Hematopoietic multipotent progenitor cell treated with erythropoietin and hydrocortisone succinate and interleukin-3 and kit ligand, for 6 days (in vitro differentiated cells): ENCODE measurements at places on chromosomes 11 and 22.

DNA sequence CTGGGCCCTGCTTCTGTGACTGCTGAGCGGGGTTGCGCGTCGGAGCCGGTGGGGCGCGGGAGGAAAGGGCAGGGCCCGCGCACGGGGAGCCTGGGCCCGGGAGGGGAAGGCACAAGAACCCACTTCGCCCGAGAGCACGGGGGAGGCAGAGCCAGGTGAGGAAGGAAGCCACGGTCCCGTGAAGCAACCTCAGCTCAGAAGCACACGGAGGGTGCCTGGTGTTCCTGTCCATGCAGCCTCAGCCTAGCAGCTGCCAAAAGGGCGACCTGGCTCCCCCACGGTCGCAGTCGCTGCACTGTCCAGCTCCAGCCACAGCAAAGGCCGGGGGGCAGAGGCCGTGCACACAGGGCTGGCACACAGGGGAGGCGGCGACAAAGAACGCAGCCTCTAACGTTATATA is 9.3 kb upstream of the CDC42BPG start:
- no peak for DNase-seq

DNA sequence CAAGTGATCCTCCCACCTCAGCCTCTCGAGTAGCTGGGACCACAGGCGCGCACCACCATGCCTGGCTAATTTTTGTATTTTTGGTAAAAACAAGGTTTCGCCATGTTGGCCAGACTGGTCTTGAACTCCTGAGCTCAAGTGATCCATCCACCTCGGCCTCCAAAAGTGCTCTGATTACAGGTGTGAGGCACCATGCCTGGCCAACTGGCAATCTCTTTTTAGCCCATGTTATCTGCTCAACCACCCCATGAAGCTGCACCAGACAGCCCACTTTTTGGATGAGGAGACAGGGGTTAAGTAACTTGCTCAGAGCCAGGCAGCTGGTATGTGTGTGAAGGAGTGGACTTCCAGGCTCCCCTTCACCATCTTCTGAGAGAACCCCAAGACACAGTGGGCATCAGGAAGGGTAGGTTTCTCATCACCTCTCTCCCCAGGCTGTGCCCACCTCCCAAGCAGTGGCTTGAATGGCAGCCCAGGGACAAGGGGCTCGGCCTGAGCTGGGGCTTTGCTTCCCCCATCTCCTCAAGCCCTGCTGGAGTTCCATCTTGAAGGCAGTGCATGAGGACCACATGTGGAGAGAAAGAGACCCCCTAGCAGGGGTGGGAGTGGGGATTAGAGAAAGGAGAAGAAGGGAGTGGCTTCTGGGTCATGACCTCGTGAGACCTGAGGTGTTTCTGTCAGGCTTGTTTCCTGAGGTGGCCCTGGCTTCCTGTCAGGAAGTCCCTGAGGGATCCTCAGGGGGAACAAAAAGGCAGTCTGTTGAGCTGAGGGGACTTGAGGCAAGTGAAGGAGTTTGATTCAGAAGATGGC is 87.5 kb upstream of the PARVA start:
- no peak for DNase-seq

- no peak for DNase-seq
Measured at GRCh38 chr11:23725752-23726151, 771.1 kb upstream of the LUZP2 start.

DNA sequence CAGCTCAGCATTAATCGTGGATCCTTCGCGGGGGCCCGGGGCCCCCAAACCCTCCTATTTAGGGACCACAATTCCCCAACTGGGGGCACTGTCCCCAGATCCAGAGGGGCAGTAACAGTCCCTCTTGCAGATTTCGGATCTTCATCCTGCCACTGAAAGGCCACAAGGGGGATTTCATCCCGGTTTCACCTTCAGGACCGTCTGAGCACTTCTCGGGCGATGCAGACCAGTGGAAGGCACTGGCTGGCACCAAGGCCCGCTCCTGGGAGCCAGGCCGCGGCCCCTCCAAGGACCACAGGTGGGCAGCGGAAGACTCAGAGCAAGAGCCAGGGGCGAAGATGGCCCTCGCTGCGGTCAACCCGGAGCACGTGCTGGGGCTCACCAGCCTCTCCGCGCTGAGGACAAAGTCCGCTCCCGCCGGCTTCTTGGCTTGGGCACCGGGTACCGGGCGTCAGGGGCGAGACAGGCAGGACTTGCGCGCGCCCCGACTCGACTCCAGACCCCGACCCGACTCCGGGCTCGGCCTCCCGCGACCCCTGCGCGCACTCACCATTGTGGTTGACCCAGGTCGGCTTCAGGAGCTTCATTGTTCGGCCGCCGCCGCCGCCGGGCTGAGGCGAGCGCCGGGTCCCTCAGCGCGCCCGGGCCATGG is 517 bp downstream of the HIRA start:
- DNase-seq: peak; percentile 68

DNA sequence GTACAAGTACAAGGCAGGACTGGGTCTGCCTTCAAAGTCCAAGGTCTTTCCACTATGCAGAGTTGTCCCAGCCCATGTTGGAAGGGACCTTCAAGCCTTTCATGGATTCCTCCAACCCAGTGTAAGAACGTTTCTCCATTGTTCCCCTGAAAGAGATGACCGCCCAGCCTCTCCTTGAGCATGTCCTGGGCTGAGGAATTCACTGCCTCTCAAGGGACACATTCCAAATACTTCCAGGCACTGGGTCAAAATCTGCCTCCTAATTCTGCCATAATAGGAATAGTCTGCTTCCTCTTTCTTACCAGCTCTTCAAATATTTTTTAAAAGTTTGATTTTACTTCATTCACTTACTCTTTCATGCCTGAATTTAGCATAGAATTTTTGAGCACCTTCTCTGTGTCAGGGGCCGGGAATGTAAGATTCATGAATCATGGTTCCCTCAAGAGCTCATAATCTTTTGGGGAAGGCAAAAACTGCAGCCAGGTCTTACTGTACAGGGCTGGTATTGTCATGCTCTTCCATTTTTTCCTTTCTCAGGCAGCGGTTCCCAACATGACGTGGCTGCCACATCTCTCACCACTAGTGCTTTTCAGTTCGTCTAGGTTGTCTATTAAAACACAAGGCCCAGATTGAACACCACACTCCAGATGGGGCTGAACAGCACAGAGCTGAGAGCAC is 143.3 kb upstream of the TBCEL start:
- no peak for DNase-seq

- no peak for DNase-seq
Measured at GRCh38 chr11:107928767-107929507, 689 bp downstream of the RAB39A start.

GRCh38 chr11:61629082-61629833 is 48.4 kb upstream of the SYT7 start:
- no peak for DNase-seq

DNA sequence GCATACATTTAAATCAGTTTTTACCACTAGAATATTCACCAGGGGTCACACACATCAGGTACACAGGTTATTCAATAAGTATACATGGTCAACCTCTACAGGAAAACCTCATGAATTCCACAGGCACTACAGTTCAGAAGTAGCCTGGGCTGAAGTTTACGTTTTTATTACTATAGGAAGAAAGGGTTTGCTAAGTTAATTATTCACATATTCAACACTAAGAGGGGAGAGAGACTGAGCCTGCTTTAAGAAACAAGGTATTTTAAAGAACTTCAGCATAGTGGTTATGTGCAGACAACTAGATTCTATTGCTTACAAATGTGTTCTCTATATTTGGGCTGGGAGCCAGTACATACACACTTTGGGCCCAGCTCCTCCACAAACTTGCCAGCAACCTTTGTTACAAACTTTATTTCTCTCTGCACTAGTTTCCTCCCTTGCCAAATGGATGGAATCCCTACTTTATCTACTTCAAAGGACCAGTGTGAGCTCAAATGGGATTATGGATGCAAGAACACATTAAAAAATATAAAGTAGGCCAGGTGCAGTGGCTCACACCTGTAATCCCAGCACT is 31.9 kb downstream of the IL18BP start:
- no peak for DNase-seq

GRCh38 chr22:31144223-31144622 is 3.9 kb upstream of the PLA2G3 start:
- no peak for DNase-seq

DNA sequence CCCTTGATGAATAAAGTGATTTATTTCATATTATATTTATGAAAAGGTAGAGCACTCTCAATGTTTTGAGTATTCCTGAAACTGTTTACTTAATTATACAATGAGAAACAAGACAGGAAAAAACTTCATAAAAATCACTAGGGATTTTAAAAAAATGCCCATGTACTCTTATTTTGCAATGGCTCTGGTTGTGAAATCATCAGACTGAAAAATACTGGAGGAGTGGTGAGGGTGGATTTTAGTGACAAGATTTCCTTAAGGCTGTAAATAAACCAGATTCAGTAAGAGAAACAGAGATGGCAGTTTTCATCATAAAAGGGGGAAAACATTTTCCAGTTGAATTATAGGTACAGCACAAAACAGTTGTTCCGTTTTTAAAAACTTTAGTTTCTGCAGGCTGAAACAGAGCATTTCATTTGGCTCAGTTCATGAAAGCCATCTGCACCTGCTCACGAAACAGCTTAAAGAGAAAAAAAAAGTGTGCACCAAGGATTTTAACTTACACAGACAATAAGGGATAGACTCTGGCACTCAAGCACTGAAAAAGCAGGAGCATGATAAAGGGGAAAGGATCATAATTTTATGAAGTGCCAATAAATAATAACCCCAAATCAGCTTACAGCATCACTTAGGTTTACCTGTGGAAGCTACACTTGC is 100.7 kb downstream of the MAML2 start:
- DNase-seq: peak; percentile 30

GRCh38 chr22:46849951-46850350 is 87.5 kb downstream of the TBC1D22A start:
- DNase-seq: no peak
